CD14-positive monocyte (primary cell): ENCODE measurements at places on chromosomes 3 and 15.

GRCh38 chr3:134522541-134522940, 36.7 kb downstream of the CEP63 start:
- no peak for DNase-seq

DNA sequence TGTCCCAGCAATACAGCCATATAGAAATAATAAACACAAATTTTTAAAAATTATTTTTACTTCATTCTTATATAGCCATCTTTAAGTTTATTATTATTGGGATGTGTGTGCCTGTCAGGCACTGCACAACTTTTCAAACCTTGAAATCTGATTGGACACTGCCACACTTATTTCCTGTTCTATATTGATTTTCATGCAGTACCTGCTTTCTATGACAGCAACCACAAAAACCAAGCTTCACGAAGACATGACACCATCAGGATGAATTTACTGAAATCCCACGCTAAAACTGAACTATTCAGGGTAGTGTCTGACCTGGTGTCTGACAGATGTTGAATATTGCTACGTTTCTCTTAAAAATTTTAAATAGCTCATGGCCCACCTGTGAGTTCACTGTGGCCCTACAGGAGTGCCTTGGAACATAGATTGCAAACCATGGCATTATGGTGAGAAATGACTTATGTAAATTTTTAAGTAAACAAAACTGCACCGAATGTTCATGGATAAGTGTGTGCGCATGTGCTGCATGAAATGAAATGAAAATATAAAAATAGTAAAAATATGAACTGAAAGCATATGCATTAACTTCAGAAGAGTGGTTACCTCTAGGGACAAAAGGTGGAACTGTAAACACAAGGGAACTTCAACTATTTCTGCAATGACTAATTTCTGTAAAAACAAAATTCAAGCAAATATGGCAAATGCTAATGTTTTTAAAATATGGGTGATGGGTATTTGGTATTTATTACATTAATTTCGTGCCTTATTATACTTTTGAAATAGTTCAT, 152.3 kb downstream of the ZBTB20 start:
- DNase-seq = no peak

GRCh38 chr15:69997813-69998212, 99.9 kb downstream of the TLE3 start:
- DNase-seq = peak; percentile 10

GRCh38 chr3:120418866-120419490, 31.8 kb downstream of the FSTL1 start:
- DNase-seq = no peak

DNA sequence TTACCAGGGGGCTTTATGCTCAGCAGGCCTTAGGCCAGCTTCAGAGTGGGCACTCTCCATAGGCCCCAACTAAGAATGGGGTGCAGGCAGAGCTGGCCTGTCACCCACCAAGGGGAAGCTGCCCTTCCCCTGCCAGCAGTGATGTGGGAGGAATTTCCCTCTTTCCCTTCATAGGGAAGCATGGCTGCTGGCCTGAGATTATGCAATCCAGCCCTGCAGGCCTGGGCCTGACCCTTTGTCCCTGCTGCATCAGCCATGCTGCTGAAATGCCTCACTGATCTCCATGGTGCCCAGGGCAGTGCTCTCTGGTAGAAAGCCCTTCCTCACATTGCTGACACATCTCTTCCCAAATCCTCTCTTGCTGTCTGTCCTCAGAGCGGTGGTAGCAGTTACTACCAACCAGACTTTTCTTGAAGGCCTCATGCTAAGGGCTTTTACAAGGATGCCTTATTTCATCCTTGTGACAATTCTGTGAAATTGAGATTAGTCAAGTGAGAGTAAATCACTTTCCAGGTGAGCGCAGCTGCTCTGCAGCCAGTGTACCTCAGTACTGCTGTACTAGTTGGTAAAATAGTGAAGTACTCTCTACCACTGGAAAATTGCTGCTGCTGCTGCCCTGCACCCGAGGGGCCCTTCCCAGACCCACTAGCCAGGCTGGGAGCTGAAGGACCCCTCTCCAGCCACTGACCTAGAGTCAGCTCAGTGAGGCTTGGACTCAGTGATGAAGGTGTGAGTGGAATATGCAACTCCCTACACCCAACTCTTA, 33.8 kb downstream of the MRAS start:
- DNase-seq = peak; percentile 64

DNA sequence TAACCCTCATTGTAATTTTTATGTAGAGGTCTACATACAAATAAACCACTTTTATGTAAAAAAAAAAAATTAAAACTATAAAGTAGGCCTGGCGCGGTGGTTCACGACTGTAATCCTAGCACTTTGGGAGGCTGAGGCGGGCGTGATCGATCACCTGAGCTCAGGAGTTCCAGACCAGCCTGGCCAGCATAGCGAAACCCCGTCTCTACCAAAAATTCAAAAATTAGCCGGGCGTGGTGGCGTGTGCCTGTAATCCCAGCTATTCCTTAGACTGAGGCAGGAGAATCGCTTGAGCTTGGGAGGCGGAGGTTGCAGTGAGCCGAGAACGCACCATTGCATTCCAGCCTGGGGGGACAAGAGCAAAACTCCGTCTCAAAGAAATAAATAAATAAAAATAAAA, 766 bp upstream of the SLC12A6 start:
- DNase-seq = no peak

DNA sequence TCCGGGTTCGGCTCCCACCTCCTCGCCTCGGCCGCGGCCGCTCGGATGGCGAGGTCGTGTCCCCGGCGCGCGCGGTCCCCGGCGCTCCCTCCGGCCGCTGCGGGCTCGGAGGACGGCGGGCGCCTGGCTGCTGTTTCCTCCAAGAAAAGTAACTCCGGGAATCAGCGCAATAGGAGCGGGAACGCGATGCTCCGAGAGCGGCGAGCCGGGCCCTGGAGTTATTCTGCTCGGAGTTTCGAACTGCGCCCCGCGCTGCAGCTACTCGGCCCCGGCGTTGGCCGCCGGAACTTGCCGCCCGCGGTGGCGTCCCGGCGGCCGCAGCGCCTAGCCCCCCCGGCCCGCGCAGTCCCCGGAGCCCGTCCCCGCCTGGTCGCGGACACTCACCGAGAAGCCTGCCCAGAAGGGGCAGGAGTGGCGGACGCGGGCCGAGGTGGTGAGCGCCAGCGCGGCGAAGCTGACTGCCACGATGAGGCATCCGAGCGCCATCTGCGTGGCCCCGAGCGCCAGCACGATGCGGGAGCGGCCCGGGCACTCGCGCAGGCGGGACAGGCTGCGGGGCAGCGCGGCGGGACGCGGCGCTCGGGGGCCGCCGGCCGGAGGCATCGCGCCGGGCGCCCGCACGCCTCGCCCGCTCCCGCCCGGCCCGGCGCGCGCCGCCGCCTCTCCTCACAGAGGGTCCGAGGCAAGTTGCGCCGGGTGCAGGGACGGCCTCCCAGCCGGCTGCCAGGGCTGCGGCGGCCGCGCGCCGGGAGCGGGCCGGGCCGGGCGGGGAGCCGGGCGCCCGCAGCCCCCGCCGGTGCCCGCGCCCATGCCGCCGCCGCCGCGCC, 251.9 kb downstream of the TJP1 start:
- no peak for DNase-seq

DNA sequence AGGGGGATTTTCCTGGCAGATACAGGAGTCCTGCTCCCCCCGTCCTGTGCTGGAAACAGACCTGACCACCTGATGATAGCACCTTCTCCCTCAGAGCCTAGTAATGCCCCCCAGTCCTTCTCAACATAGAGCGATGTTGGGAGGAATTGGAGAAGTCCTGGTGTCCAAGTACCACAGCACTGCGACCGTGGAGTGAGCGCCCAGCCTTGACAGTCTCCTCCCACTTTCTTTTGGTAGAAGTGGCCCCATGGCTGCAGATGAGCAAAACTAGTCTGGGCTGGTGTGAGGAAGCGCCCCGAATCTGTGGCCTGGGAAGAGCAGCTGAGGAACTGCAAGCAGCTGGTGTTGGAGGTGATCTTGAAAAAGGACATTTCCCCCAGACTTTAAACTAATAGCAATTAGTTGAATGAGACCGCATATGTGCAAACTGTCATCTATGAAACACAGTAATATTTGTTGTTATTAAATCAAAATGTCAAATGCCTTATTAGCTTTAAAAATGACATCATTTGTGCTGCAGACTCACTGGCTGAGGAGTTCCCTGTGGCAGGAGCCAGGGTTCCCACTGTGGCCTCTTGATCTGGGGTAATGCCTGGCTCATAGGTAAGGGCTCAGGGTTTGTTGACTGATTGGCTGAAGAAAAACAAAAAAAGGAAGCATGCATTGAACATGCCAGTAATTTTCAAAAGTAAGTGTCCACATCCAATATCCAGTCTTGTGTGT, 121.8 kb downstream of the CACNA2D3 start:
- no peak for DNase-seq

GRCh38 chr3:172309059-172309458, 139.2 kb downstream of the GHSR start:
- DNase-seq = no peak

DNA sequence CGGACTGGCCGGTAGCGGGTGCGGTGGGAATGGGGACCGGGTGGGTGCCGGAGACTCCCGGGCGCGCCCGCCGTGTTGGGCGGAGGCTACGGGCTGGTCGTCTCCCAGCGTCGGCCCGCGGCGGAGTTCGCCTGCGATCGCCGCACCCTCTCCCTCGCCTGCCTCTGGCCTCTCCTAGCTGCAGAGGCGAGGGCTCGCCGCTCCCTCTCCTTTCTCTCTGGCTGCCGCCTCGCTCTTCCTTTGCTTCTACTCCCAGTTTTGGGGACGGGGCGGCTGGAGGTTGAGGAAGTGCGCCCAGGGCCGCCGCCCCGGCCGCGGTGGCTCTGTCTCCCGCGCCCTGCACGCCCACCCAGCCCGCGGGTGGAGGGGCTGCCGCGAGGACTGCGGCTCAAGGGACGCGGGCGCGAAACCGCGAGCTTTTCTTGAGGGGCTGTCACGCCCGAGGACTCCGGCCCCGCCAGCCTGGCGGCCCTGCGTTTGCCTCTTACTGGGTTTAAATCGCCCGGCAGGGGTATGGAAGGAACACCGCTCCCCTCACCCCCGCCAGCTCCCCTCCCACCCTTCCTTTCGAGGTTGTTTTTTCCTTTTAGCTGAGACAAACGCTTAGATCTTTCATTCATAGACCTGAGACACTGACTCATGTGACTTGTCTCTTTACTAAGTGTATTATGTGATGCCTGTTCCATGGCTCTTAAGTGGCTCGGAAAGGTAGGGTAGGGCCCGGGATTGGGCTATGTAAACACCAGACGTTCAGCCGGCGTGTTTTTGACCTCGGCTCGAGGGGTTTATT, 654 bp downstream of the PIK3CA start:
- DNase-seq = peak; percentile 16

- no peak for DNase-seq
Observed at GRCh38 chr3:9224490-9224889, 25.0 kb downstream of the SRGAP3 start.

GRCh38 chr3:30198162-30198561, 408.2 kb upstream of the TGFBR2 start:
- DNase-seq = peak; percentile 16

DNA sequence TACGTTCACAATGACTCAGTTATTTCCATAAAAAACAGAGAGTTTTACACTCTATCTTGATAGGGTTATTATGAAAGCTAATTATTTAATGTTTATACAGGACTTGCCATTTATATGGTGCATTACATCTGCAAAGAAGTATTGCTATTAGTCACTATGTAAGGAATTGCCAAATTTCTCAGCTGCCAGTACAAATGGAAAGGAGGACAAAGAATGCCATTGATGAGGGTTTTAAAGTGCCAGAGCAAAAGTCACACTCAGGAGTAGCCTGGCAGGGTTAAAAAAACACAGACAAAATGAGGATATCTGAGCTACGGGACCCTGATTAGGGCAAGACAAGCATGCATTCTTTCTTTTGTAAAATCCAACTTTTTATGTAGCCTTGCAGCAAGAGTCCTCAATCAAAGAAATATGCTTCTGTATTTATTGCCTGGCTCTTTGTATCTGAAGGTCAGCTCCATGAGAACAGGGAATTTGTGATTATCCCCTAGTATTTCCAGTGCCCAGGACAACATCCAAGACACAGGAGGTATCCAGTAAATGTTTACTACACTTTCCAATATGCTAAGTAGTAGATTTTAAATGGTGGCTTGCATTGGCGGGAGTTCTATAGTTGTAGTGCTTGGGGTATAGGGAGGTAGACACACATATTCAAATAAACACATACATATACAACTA, 1013.6 kb downstream of the ROBO1 start:
- DNase-seq = no peak

- DNase-seq = no peak
Observed at GRCh38 chr3:48852151-48852550, 4.5 kb upstream of the PRKAR2A start.

GRCh38 chr15:89441295-89441812, 55.0 kb downstream of the RHCG start:
- peak; percentile 15 for DNase-seq

- no peak for DNase-seq
Observed at GRCh38 chr3:119494597-119494996, 3.8 kb upstream of the TIMMDC1 start.

GRCh38 chr3:98008855-98009254, 26.3 kb downstream of the GABRR3 start:
- DNase-seq = no peak

GRCh38 chr15:40339621-40339945, 1.2 kb downstream of the CCDC9B start:
- no peak for DNase-seq

GRCh38 chr3:67241084-67241483, 243.0 kb downstream of the KBTBD8 start:
- no peak for DNase-seq

DNA sequence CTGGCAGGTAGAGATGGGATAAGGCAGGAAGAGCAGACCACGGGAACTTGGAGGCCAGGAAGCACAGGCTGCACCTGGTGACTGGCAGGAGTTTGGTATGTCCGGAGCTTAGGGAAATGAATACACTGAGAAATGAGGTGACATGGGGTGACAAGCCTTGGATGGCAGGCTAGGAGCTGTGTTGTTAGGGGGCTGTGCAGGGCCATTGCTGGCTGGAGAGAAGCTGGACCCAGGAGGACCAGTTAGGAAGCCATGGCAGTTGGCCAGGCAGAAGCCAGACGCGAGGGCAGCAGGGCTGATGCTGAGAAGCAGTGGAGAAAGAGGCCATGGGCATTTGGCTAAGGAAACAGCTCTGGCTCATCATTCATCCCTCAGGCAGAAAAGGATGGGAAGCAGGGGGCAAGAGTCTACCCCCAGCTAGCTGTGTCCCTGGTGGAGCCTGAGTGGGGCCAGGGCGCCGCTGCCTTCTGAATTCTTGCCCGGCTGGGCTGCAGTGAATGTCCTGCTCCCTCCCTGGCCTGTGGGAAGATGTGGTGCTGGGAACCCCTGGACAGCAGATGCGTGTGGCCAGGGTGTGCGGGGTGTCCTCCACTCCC, 255.8 kb downstream of the FAM43A start:
- no peak for DNase-seq

DNA sequence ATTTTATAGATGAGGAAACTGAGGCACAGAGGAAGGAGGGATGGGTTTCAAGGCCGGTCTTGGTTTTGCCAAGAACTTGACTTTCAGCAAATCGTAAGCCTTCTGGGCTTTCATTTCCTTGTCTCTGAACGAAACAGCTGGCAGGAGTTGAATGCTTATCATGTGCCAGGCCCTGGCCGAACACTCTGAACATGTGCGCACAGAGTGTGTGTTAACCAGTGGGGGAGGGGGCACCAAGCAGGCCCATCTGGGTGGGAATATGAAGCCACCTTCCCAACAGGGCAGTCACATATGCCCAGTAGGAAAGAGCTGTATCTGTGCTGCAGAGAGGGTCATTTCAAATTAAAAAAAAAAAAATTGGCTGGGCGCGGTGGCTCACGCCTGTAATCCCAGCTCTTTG, 29.3 kb downstream of the ZNF710 start:
- no peak for DNase-seq
